ENCODE measurements at places on chromosomes 3 and 15. TPM values are rescaled to one million over a fixed set of nuclear protein-coding genes. Genes with fewer than 3 reads are reported as not detected.

Gene CCNL1
- 68.1 TPM for total RNA-seq

Gene EIF5A2
- 4.2 TPM for total RNA-seq

Gene UBL7
- total RNA-seq: 16.5 TPM

Gene SELENOT
- total RNA-seq: 50.6 TPM

Gene AMT
- 3.9 TPM for total RNA-seq

Gene CASR
- not detected for total RNA-seq

Gene CRYGS
- total RNA-seq: 1.5 TPM

Gene GOLGA6A
- total RNA-seq: not detected

Gene IQCF5
- not detected for total RNA-seq

Gene MRPL46
- total RNA-seq: 14.5 TPM

Gene MYH15
- 0.25 TPM for total RNA-seq

Gene GADL1
- 1.2 TPM for total RNA-seq

Gene BTLA
- total RNA-seq: 0.25 TPM

Gene SAMMSON
- total RNA-seq: not detected

Gene CHRM5
- 1.2 TPM for total RNA-seq

Gene FETUB
- total RNA-seq: not detected

Gene ACTC1
- total RNA-seq: 0.25 TPM

Gene NAALADL2
- 2.7 TPM for total RNA-seq

Gene PODXL2
- total RNA-seq: 178 TPM

Gene CNTN4
- total RNA-seq: 70.6 TPM

Gene GABRA5
- total RNA-seq: 27.8 TPM

Gene PLIN1
- under 0.01 TPM for total RNA-seq

Gene GOLGA6L6
- total RNA-seq: not detected

Gene ITGB5
- 22.9 TPM for total RNA-seq

Gene TCF12
- total RNA-seq: 110 TPM

Gene SCAANT1
- not detected for total RNA-seq

Gene MORC1
- under 0.01 TPM for total RNA-seq

Gene GOLGA8Q
- 0.25 TPM for total RNA-seq

All from temporal lobe (tissue), 4 donors.